ENCODE measurements at places on chromosomes 13 and 19.

DNA sequence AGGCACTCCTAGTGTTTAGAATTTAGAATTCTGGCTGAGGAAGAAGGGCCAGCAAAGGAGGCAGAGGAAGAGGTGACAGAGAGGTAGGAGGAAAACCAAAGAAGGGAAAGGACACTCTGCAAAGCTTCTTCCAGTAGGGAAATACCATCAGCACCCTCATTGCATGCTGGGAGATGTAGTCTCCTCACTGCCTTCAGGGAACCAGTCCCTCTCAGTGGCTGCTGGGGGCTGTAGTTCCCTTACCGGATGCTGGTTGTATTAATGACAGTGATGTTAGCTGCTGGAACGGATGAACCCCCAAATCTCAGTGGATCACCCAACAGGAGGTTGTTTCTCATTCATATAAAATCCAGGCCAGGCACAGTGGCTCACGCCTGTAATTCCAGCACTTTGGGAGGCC lies 10.1 kb downstream of the GRIN2D start:
- DNase-seq: peak; percentile 27

- DNase-seq: no peak
These were observed 105.6 kb downstream of the SLC7A1 start for GRCh38 chr13:29489650-29490560.

- DNase-seq: no peak
These were observed 64.5 kb upstream of the WDFY2 start for GRCh38 chr13:51519771-51520216.

DNA sequence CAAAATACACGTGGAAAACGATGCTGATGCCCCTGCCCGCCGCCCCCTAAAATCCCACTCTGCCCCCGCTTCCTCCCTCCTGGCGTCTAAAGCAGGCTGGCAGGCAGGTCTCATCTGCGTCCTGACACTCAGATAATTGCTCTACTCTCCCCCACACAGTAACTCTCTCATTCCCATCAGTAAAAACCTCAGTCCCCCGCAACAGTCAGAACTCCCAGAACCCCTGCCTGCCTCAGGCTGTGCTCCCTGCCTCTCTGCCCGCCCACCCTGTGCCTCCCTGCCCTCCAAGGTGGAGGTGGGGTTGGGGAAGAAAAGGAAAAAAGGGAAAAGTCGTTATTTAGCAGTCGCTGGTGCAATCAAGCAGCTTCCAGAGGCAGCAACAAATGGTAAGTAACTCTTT lies 473.7 kb downstream of the EFNB2 start:
- DNase-seq: no peak

GRCh38 chr13:95924389-95924994 lies 128.7 kb downstream of the UGGT2 start:
- DNase-seq: peak; percentile 37

DNA sequence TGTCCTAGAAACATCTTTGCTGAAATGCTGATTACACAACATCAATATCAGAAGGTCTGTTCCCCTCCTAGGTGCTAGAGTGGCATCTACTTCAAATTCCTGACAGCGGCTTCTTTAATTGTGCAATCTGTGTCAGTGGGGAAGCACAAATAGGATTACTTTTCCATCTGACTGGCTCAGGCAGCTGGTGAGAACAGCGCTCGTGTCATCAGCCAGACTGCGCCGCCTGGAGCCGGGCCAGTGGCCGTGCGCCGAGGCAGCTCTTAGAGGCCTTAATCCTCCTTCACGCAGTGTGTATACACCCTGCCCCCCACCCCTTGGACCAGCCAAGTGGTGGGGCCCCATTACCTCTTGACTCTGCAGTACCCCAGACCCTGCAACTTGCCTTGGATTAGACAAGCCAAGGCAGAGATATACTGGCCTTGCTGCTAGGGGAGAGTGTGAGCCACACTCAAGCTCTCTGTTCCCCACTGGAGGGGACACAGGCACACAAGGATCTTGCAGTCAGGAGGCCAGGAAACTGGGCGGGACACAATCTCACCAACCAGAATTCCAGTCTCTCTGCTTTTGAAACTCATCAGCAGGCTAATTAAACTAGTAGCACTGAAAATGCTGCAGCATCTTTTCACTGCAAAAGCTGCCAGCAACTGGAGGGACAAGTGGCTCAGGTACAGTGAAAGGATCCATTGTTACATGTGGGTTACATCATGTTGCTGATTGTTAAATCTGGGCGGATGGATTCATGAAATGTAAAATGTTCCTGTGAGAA lies 48.9 kb upstream of the EPHX3 start:
- peak; percentile 72 for DNase-seq

- DNase-seq: no peak
These were observed 370.6 kb downstream of the DIAPH3 start for GRCh38 chr13:59793107-59793506.

DNA sequence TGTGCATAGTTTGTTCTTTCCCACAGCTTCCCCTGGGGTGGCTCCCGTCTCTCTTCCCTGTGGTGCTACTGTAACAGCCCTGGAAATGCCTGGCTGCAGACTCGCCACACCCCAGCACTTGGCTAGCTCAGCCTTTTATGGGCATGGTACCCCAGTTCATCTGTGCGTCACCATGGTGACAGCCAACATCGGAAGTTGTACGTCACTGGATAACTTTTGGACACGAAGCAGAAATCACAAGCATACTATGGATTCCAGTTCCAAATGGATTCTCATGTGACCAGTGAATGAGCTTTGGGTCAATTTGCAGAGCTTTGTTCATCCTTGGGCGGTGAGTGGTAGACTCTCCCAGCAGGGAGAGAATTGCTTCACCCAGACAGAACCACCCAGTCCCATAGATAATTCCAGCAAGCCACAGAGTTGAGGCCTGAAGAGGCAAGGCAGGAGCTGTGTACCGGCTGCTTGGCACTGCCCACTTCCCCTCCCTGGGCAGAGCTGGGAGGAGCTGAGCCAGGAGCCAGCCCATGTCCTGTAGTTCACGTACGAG lies 54.4 kb downstream of the COL4A2 start:
- no peak for DNase-seq

GRCh38 chr13:112067116-112067741 lies at the start of gene SOX1:
Gene SOX1 (plus strand): TSS chr13:112067149. CDS start chr13:112067659, 510 bp downstream.
- no peak for DNase-seq

- DNase-seq: no peak
These were observed 39.4 kb downstream of the RFX2 start for GRCh38 chr19:6070720-6071485.

DNA sequence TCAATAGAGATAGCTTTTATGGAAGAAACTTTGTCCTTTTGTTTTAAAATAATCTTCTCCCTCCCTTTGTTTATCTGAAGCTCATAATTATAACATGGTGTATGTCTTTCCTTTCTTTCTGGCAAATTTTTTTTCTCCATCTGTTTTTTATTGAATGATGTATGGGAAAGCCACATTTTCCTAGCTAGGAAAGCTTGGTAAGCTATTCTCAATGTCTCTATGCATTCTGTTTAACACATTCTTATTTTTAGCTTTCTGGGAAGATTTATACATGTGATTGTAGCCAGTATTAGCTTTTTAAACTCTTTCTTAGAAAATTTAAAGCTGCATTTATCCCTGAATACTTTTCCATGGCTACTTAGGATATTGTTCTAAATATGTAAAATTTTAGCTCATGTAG lies 124.9 kb upstream of the CSNK1A1L start:
- no peak for DNase-seq

DNA sequence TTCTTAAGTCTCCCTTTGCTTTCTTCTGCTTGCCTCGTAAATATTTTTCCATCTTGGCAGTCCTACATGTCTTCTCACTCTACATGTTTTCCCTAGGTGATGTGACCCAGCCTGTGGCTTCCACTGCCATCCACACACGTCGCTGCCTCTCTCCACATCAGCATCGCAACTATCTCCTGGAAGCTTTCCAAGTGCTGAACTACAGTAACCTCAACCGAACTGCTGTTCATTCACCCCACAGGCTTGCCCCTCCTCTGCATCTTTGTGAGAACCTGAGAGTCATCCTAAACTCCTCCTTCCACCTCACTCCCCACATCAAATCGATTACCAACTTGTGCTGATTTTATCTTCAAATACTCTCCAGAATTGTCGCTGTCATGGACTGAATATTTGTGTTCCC lies 41.2 kb upstream of the USPL1 start:
- peak; percentile 22 for DNase-seq

DNA sequence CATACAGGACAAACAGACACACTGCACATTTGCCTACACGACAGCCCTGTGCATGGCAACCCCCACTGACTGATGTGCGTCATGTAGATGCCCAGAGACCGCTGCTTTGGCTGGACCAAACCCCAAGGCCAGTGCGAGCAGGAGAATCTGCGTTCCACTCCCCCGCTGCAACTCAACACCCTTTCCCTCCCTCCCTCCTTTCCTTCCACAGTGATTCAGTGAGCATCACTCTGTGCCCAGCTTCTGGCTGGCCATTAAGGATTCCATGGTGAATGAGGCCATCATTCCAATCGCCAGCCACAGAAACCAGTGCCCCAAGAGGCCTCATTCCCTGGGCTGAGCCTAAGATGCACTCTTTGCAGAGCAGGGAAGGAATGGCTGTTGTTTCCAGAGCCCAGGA lies 61.6 kb downstream of the GSX1 start:
- no peak for DNase-seq

DNA sequence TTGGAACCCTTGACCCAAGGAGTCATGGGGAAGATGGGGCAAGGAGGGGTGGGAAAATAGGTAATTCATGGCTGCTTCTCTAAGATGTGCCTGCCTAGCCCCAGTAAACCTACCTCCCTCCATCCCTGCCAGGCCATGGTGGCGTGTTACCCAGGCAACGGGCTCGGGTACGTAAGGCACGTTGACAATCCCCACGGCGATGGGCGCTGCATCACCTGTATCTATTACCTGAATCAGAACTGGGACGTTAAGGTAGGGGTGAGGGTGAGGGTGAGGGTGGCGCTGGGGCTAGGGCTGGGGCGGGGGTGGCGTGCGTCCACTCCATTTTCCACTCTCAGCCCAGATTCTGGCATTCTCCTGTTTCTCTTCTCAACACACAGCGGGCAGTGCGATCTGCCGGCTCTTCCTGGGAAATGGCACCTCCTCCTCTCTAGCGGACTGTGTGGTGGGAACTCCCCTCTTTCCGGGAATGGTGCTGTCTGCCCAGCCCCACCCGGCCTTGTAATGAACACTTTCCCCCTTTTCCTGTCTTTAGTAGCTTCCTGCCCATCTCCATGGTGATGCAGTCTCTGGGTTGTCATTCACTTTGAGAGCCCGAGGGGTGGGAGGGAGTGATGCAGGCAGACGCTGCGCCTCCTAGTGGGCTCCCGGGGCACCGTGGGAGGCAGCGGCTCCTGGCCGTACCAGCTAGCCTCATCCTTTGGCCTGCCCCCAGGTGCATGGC lies 7.6 kb downstream of the EGLN2 start:
- DNase-seq: peak; percentile 98

DNA sequence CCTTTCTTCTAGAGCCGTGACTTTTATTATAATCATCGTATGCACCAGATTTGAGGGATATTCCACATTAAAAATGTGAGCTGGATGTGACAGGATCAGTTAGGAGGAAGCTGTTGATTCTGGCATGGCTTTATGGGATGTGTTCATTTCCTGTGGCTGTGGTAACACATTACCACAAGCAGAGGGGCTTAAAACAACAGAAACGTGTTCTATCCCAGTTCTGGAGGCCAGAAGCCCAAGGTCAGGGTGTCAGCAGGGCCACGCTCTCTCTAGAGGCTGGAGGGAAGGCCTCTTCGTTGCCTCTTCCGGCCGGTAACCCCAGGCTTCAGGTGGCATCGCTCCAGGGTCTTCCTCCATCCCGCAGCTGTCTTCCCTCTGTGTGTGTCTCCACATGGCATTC lies 14.5 kb downstream of the MED25 start:
- no peak for DNase-seq

- peak; percentile 66 for DNase-seq
These were observed 857 bp downstream of the IER2 start for GRCh38 chr19:13150931-13151604.

GRCh38 chr13:95403349-95404140 lies 102.3 kb upstream of the ABCC4 start:
- DNase-seq: no peak

GRCh38 chr13:49214917-49215376 lies 5.2 kb upstream of the MLNR start:
- no peak for DNase-seq

GRCh38 chr13:109605846-109606245 lies 180.5 kb downstream of the IRS2 start:
- no peak for DNase-seq

GRCh38 chr19:30799865-30800755 lies 427.9 kb downstream of the ZNF536 start:
- DNase-seq: peak; percentile 17

DNA sequence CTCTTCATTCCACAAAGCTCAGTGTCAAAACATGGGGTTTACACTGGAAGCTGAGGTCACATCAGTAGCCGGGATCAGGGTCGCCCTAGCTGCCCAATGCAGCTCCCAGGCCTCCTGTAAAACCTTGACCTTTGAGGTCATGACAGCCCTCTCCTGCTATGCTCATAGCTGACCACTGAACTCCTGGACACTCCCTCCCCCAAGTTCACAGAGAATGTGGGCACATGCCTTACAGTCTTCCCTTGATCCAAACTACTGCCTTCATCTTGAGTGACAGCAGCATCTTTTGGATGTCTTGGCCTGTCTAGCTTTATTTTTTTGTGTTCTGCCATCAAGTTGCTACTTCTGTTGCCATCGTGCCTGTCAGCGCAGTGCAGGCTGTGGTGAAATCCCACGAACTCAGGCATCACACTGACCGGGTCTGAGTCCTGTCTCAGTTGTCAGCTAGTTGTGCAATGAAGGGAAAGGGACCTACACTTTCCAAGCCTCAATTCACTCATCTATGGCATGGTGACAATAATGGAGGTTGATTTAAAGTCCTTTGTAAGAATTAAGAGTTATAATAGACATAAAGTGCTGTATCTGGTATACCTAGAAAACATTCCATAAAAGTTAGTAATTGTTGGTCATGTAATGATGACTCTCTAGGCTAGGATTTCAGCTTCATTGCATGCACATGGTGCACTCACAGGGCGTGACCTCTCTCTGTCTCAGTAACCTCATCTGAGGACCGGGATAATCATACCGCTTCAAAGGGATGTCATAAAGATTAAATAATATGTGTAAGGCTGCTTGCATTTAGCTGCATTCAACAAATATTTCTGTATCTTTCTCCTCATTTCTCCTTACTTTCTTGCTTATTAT lies 16.4 kb upstream of the ALOX5AP start:
- peak; percentile 87 for DNase-seq
